ENCODE measurements at places on chromosomes 16 and 17.

DNA sequence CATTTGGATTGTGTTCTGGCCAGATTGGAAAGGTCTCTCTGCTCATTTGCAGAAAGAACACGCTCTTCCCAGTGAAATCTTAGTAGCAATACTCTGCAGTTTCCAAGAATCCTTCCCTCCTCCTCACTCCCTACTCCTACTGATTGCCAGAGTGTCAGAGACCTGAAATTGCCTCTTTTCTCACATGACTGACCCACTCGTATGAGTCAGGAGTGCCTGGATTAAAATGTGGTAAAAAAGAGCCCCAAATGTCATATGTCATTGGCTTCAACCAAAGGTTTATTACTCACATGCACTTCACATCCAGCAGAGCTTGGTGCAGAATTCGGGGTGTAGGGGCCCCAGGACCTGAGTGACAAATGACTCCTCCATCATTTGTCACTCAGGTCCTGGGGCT lies 39.7 kb upstream of the IRX3 start:
- DNase-seq, result no peak

GRCh38 chr17:29032013-29032856 lies 10.7 kb upstream of the PIPOX start:
- no peak for DNase-seq

DNA sequence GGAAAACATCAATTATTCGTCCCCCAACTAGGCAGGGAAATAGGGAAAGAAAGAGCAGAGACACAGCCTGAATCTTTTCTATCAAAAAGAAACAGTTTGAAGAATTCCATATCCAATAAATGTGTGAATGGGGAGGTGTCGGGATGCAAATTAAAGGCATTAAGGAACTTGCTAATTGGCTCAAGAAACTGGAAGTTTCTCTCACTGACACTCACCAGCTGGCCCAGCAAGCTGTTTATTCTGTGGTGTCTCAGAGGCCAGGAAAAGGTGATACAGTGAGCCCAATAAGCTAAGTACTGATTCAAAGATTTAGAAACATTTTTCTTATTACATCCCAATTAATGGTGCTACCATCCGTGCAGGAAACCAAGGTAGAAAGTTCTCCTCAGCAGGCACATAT lies 104.4 kb upstream of the CLEC3A start:
- no peak for DNase-seq

- DNase-seq, result no peak
These were observed 3.8 kb downstream of the MARF1 start for GRCh38 chr16:15639061-15639568.

DNA sequence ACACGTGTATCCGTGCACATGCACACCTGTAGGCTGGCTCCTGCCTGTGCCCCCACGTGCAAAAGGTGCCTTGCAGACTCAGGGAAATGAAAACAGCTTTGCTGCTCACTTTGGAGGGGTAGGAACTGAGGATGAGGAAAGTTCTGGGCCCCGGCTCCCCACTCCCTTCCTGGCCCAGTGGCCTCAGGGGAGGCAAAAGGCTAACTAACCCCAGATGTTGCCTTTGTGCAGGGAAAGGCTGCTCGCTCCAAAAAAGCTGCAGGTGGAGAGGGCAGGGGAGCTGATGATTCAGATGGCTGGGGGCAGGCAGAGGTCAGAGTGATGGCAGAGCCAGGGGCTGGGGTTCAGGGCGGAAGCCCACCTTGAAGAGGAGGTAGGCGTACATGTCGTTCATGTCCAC lies 12.4 kb downstream of the PLCD3 start:
- DNase-seq, result no peak

- no peak for DNase-seq
These were observed 56.6 kb upstream of the GSE1 start for GRCh38 chr16:85556456-85557082.

DNA sequence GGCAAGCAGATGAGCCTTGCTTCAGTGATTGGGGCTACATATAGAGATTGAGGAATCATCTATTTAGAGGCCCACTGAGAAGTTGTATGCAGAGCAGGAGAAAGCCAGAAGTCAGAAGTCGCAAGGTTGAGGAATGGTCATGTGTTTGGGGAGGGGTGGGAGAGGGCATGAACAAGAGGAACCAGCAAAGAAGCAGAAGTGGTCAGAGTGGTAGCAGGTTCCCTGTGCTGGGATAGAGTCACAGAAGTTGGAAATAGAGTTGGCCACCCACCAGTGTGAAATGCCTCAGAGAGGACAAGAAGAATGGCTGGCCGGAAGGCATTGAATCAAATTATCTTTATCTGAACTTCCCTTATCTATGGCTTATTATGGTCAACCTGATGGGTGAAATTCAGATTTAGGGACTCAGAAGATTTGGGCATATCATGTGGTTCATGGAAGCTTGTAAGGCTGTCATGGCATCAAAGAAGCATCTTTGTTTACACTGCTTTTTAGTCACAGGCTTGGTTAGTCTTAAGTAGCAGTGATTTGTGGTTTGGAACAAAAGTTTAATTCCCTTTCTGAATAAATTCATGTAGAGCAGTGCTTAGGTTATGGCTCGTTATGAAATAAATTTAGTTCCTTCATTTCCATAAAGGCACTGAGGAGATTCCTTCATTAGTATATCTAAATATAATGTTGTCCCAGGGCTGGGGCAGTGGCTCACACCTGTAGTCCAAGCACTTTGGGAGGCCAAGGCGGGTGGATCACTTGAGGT lies 19.7 kb downstream of the MAP3K3 start:
- DNase-seq, result no peak

DNA sequence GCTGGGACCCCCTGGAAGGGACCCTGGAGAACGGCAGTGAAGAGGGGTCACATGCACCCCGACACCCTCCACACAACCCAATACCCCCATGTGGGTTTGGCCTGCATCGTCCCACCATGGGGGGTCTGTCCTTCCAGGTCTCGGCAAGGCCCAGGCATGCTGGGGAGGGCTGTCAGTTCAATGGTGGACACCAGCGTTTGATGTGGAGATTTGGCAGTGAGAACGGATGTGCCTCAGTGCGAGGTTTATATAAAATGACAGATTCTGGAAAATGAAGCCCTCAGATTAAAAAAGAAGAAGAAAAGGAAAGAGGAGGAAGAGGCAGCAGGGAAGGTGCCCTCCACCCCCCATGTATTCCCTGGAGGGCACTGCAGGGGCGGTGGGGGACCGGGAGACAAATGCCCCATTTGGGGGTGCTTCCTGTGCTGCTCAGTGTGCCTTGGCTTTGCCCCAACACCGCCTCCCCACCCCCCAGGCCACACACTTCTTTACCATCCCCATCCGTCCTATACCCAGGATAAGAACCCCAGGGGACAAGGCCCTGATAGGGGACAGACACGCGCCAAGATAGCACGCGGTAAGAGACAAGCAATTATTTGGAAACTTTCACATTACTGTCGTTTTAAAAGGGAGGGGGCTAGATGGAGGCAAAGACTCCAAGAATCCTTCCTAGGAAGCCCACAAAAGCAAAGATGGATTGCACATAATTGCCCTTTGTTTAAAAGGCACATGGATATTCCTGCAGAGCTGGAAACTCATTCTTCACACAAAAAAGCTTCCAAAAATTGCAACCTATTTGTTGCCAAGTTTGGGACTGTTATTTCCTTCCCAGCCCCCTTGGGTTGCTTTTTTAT lies 21.0 kb downstream of the RBFOX3 start:
- no peak for DNase-seq

- DNase-seq, result no peak
These were observed 61.5 kb downstream of the DHRS7C start for GRCh38 chr17:9729735-9730420.

DNA sequence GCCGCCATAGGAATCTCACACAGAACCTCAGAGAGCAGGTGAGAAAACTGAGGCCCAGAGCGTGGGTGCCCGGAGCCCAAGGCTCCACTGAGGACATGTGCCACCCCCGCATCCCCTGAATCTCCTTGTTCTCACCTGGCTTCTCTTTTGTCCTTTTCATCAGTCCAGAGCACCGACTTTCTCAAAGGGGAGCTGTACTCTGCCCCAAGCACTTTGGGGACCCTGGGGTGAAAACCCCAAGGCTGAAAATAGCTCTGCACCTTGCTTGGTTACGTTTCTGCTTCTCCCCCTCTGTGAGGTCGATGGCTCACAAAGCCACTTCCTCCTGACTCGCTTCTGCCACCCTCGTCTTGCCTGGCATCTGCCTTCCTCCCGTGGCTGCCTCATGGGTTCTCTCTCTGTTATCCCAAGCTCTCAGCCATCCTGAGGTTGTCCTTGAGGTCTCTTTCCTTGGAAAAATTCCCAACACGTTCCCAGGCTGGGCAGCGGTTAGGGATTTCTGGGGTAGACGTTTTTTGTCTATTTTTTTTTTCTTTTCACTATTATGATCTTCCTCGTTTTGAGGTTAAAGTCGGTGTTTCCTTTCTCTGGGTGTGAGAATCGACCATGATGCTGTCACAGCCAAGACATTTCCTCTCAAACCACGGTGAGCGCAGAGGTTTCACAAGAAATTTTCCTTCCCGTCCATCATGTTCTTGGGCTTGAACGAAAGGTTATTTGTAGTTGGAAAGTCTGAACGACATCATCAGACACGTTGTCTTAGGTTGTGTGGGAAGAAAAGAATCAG lies 37.2 kb downstream of the IRF8 start:
- DNase-seq, result no peak

DNA sequence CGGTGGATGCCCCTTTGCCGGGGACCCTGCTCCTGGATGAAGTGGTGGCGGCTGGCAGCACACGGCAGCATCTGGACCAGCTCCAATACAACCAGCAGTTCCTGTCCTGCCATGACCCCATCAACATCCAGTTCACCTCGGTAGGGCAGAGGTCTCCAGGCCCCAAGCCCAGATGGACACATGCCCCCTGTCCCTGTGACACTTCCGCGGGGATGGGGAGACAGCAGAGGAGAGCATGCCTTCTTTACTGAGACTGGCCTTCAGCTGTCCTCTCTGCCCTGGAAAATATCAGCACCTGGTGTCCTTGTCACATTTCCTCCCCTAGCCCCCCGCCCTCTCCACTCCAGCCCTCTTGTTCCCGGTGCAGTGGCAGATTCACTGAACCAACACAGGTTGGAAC lies 6.2 kb downstream of the CHAD start:
- DNase-seq, result no peak

DNA sequence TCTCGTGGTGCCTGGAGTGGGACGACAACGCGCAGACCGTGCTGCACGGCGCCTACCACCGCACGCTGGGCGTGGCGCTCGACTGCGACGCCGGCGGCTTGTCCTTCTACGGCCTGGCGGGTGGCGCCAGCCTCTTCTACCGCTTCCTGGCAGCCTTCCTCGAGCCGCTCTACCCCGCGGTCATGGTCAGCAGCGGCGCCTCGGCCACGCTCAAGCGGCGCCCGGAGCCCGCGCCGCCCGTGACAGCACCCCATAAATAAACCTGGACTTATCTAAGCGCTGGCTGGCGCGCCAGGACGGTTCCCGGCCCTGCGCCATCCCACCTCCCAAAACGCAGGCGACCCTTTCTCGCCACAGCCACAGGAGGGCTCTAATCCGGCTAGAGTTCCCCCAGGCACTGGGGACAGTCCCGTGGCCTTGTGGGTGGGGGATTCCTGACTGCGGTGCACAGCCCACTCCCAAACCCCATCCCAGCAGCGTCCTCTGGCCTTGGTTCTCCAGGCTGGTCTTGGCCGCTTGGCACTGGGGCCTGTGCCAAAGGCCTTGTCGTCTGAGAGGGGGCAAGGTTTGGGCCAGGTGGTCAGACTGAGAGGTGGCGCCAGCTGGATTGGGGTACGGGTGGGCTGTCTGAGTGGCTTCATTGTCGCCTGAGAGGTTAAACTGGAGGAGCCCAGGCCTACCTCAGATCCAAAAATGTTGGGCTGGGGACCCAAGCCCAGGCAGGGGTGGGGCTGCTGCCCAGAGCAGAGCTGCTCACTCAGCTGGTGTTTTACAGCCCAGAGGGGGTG lies 10.1 kb upstream of the SLC16A5 start:
- no peak for DNase-seq

GRCh38 chr17:69062860-69063581 lies 2.3 kb upstream of the ABCA9 start:
- DNase-seq, result no peak

GRCh38 chr17:40219594-40220338 lies 662 bp downstream of the WIPF2 start:
- DNase-seq, result no peak

DNA sequence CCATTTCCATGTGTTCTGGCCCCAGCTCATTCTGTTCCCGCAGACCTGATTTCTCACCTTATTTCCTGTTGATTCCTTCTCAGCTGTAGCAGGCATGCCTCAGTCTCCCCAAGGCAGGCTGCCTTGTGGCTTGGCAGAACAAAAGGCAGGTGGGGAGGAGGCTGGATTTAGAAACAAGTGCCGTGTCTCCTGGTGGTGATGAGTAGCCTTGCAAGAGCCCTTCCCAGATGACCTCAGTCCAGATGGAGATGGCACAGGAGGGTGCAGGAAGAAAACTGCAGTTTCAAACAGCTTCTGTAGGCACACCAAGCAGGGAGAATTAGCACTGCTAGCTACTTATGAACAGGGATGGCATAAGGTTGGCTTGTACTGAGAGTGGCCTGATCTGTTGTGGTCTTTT lies 64.6 kb downstream of the ARHGAP44 start:
- no peak for DNase-seq

DNA sequence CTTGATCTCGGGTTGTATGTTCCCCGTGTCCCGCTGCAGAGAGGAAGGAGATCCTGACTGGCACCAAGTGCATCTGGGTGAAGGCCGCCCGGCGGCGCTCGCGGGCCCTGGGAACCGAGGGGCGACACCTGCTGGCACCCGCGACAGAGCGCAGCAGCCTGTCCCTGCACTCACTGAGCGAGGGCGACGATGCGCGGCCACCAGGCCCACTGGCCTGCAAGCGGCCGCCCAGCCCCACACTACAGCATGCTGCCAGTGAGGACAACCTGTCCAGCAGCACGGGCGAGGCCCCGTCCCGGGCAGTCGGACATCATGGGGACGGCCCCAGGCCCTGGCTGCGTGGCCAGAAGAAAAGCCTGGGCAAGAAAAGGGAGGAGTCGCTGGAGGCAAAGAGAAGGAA lies 7.5 kb downstream of the BTBD17 start:
- no peak for DNase-seq

GRCh38 chr16:51313198-51313597 lies 162.1 kb upstream of the SALL1 start:
- DNase-seq, result no peak

DNA sequence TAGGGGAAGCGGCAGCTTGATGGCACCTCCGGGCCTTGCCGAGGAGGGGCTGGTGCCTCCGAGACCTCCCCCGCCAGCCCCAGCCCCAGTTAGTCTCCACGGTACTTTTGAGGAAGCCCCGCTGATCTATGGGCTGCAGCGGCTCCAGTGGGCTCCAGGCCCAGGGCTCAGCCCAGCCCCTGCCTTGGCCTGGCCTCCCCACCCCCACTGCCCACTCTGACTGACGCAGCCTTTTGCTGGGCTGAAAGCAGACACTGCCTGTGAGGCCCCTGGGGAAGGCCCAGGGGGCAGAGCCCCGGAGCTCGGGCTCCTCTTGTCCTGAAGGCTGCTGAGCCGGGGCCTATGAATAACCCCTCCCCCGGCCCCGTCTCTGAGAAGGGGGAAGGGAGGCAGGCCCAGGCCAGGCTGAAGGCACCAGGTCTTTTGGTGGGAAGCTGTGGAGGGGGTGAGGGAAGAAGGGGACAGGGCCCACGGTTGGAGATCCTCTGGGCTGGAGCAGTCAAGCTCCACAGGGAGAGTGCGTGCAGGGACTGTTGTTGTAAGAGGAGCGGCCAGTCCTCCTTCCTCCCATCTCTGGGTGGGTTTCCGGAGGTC lies 7.5 kb upstream of the SMTNL2 start:
- DNase-seq, result no peak

- peak; percentile 72 for DNase-seq
These were observed at the start of gene FN3KRP for GRCh38 chr17:82716203-82717010. FN3KRP (plus strand) TSS chr17:82716706; CDS start chr17:82716756, 50 bp downstream.

GRCh38 chr16:9372934-9373890 lies 281.8 kb downstream of the HAPSTR1 start:
- DNase-seq, result no peak

GRCh38 chr16:4288148-4288921 lies 15.5 kb upstream of the TFAP4 start:
- DNase-seq, result no peak
